ENCODE measurements at places on chromosomes 13 and 19. TPM values are rescaled to one million over a fixed set of nuclear protein-coding genes. Genes with fewer than 3 reads are reported as not detected.
A peak's percentile ranks its signal among the peaks of the same experiment; 100 is the strongest.

DNA sequence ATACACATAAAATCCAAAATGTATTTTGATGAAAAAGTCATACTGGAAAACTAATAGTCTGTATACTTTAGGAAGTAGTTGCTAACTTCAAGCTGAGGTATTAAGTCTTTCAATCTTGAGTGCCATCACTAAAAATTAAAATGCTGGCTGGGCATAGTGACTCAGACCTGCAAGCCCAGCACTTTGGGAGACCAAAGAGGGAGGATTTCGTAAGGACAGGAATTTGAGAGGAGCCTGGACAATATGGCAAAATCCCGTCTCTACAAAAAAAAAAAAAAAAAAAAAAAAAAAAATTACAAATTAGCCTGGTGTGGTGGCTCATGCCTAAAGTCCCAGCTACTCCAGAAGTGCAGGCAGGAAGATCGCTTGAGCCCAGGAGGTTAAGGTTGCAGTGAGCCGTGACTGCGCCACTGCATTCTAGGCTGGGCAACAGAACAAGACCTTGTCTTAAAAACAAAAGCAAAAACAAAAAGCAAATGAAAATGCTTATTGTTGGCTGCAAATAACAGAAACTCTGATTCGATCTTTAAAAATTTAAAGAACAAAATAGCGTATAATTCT, 1994.2 kb upstream of the PCDH20 start:
- H3K27ac ChIP-seq: no peak overlapping the region
- no peaks in the 10 kb centered on the region for H3K27me3 ChIP-seq
- no peaks in the 10 kb centered on the region for H3K36me3 ChIP-seq
- H3K4me1 ChIP-seq: no peaks in the 10 kb centered on the region

GRCh38 chr13:66074018-66074615, 1156.0 kb downstream of the PCDH9 start:
- no peaks in the 10 kb centered on the region for H3K4me1 ChIP-seq
- H3K27me3 ChIP-seq: no peaks in the 10 kb centered on the region
- H3K27ac ChIP-seq: no peak overlapping the region
- H3K4me3 ChIP-seq: no peak overlapping the region

GRCh38 chr19:50300814-50301606, 28.2 kb downstream of the KCNC3 start:
- H3K4me1 ChIP-seq: peaks cover 12% of the 10 kb centered on the region
- H3K27ac ChIP-seq: peak overlapping the region; percentile 16
- no peaks in the 10 kb centered on the region for H3K27me3 ChIP-seq
- H3K4me3 ChIP-seq: no peak overlapping the region
- no peaks in the 10 kb centered on the region for H3K36me3 ChIP-seq
- DNase-seq: peak; percentile 71

DNA sequence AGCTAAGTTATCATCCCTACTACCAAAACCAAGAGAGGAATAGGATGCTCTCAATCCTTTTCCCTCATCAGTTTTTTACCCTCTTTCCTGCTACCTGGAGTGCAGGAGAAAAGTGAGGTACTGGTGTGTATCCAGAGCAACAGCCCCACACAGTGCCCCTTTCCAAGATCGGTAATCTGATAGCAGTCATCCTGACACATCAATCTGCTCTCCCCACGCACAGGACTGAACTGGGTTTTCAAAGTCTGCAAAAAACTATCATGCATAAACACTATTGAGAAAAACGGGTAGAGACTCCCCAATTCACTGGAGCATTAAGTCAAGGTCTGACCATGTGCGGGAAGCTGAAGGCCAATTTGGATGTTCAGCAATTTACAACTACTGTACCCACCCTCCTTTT, 284.8 kb downstream of the RBM26 start:
- no peak overlapping the region for H3K27ac ChIP-seq
- no peaks in the 10 kb centered on the region for H3K4me1 ChIP-seq
- DNase-seq: no peak
- no peaks in the 10 kb centered on the region for H3K27me3 ChIP-seq
- no peaks in the 10 kb centered on the region for H3K36me3 ChIP-seq

DNA sequence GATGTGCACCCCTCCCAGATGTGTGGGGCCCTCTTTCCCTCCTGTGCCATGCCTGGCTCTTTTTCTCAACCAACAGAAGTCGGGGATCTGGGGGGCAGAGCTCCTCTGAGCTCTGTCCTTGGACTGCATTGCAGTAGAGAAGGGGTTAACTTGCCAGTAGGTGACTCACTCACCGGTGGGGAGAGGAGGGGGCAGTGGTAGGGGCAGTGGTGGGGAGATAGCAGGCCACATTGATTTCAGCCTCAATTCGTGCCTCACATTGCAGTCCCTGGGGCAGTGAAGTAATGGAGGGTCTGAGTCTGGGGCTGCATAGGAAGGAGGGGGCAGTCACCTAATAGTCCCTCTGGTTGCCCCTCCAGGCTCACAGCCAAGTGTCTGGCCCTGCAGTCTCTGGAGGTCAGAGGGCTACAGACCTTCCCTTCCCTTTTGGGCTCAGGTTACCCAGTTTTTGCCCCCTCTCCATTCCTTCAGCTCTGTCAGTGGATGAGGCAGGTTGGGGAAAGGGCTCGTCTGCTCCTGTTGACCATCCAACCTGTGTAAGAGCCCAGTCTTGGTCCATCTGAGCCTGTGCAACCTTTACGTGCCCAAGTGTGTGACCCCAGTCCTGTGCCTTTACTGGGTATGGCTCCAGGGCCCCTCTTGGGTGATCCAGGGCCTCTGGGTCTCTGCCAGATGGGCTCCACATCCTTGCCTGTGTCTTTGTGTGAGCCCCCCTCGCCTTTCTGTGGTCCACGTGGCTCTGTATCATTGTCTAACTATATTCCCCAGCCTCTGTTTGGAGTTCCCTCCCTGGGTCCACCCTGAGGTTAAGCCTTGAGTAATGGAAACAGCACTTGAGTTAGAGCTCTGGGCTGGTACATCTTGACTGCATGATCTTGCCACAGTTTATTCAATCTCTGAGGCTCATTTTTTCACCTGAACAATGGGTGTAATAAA, 13.0 kb downstream of the CIC start:
- H3K4me3 ChIP-seq: peak overlapping the region; percentile 37
- H3K4me1 ChIP-seq: peaks cover 72% of the 10 kb centered on the region
- no peaks in the 10 kb centered on the region for H3K27me3 ChIP-seq
- DNase-seq: peak; percentile 59

- no peak overlapping the region for H3K4me3 ChIP-seq
- no peaks in the 10 kb centered on the region for H3K36me3 ChIP-seq
- H3K4me1 ChIP-seq: peaks cover 13% of the 10 kb centered on the region
- DNase-seq: peak; percentile 16
- H3K27me3 ChIP-seq: peaks cover 14% of the 10 kb centered on the region
These were observed 29.9 kb downstream of the EFNA2 start for GRCh38 chr19:1315470-1316166.

- peaks cover 35% of the 10 kb centered on the region for H3K4me1 ChIP-seq
- H3K36me3 ChIP-seq: no peaks in the 10 kb centered on the region
- no peak overlapping the region for H3K4me3 ChIP-seq
- no peaks in the 10 kb centered on the region for H3K27me3 ChIP-seq
- peak overlapping the region; percentile 62 for H3K27ac ChIP-seq
- peak; percentile 100 for DNase-seq
These were observed 300.5 kb downstream of the SPRY2 start for GRCh38 chr13:80040196-80040980.

DNA sequence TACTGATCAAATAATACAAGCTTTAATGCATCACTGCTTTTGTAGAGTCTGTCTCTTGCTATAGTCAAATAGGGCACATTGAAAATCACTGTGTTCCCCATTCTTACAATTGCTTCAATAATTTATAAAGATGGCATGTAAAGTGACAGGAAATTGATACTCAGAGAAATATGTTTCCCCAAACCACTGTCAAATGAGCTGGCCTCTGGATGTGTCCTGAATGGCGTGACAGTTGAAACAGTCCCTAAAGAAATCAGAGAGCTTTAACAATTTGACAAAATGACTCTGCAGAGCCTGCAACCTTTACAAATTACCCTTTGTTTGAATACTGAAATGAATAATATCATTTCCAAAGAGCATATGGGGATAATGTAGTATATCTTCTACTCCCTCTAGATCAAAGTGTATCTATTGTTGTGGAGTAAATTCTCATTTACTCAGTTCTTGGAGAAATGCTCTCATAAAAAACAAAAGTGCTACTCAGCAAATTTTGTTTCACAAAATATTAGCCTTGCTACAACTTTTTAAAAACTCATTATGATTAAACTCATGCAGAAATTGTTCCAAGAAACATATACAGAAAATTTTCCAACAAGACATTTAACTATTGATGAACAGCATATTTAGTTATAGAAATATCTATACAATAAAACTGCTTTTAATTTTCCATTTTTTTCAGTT, 763.2 kb upstream of the SPRY2 start:
- H3K27me3 ChIP-seq: no peaks in the 10 kb centered on the region
- no peaks in the 10 kb centered on the region for H3K4me1 ChIP-seq
- no peak for DNase-seq

DNA sequence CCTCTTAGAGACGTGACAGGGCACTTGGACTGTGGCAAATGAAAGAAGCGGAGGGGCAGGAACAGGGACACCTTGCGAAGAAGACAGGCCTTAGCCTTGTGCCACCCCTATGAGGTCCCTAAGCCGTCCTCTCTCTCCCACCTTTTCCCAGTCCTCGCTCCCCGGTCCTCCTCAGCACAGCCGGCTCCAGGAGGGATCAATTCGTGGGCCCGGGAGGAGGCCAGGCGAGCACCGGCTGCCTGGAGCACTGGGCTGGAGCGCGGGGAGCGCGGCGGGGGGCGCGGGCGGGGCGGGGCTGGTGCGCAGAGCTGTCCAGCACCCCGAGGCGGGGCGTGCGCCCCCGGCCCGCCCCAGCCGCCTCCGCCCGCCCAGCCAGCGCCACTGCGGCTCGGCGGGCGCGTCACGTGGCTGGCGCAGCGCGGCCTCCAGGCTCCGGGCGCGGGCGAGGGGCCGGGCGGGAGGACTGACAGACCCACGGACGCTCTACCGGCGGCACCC, at the start of gene LRP3:
TSS of gene LRP3 (plus strand) at position 466 of the 498 bp plus-strand sequence. CDS start 456 bp downstream, outside the sequence.
- no peaks in the 10 kb centered on the region for H3K36me3 ChIP-seq
- H3K4me1 ChIP-seq: peaks cover 4% of the 10 kb centered on the region
- H3K4me3 ChIP-seq: peak within 1 kb of the TSS; percentile 52

Gene CBY2
- total RNA-seq: not detected

Gene CYP4F11
- not detected for total RNA-seq

Gene ZNF317
- 32.9 TPM for total RNA-seq

Gene SMAD9
- 2.9 TPM for total RNA-seq

Gene BEST2
- not detected for total RNA-seq

Data from astrocyte (in vitro differentiated cells and primary cell).